ENCODE measurements at places on chromosomes 6 and 20. TPM values are rescaled to one million over a fixed set of nuclear protein-coding genes. Genes with fewer than 3 reads are reported as not detected.

The CD93 gene
- 101 TPM for total RNA-seq

The TGM2 gene
- 408 TPM for total RNA-seq

The MEI4 gene
- total RNA-seq = not detected

The ANGPT4 gene
- not detected for total RNA-seq

The PCSK2 gene
- total RNA-seq = not detected

The SLC22A16 gene
- total RNA-seq = not detected

The PI16 gene
- total RNA-seq = not detected

The BMP2 gene
- 13.1 TPM for total RNA-seq

The KCNK16 gene
- not detected for total RNA-seq

The YIPF3 gene
- 128 TPM for total RNA-seq

The MUC21 gene
- not detected for total RNA-seq

The PRR18 gene
- total RNA-seq = not detected

The ADGB gene
- not detected for total RNA-seq

The NFKBIL1 gene
- total RNA-seq = 24.7 TPM

The C6orf52 gene
- 0.25 TPM for total RNA-seq

The ZBTB46 gene
- total RNA-seq = 67.1 TPM

The PEX3 gene
- 13.4 TPM for total RNA-seq

The SLC2A4RG gene
- 9.2 TPM for total RNA-seq

The FAM209B gene
- total RNA-seq = not detected

Data from dermis microvascular lymphatic vessel endothelial cell (primary cell).